ENCODE measurements at places on chromosomes 7 and 10.

- DNase-seq: no peak
These were observed 14.0 kb downstream of the RBM20 start for GRCh38 chr10:110657973-110658691.

DNA sequence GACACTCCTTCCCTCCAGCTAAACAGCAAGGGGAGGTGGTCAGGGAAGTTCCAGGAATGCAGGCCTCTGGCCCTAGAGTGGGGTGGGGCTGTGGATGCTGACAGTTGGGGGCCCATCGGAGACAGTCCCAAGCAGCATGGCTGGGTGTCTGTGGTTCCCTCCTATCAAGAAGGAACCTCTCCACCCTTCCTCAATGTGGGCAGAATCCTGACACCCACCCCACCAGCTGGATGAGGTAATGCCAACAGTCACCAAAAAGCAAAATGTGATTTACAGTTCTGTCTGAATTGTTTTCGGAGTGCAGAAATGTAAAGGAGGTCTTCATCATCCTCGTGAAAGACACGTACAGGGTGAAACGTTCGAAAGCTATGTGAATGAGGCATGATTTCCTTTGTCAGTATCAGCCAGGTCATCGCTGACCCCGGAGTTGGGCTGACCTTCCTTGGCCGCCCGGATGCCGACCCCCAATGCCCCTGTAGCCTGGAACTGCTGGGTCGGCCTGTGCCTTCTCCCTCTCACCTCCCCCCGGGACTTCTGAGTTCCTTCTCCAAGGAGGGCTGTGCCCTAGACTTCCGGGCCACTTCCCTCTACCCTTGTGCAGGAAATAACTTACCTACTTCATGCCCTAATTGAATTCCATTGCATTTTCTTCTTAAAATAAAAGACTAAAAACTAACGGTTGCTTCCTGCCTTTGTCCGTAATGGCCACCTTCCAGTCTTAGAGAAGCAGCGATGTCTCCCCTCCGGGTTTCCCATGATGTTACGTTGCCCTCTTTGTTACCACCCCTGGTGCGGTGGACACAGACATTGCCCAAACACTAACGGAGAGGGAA lies 24.5 kb downstream of the FOXK1 start:
- DNase-seq: no peak

DNA sequence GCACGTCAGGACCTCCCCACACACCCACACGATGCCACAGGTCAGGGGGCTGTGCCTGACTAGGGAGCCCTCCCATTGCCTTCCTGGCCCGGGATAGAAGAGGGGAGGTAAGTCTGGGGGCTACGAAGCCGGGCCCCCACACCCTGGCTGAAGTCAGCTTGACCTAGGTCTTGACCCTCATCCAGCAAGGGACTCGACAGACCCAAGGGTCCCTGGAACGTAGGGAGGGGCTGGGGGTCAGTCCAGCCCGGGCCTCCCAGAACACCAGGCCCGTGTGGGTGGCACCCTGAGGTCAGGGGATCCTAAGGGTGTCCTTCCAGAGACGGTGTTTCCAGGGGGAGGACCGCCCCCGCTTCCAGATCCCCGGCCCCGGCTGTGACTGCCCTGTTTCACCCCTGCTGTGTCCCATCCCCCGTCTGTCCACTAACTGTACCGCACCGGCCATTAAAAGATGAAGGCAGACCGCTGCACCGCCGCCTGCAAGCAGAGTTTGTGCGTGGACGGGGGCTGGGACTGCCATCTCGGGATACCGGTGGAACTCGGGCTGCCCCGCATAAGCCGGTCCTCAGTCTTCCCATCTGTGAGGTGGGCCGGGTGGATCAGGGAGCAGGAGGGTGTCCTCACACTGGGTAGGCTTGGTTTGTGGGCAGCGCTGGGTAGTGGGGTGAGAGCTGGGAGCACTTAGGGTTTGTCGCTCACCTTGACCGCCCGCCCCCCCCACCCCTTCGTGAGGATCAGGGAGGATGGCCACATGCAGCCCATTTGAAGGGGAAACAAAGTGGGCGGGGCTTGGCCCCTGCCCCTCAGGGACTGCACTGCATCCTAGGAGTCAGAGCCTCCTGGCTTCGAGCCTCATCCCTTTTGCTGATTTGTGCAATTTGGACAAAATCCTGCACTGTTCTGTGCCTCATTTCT lies 21.1 kb downstream of the SLC29A4 start:
- no peak for DNase-seq

DNA sequence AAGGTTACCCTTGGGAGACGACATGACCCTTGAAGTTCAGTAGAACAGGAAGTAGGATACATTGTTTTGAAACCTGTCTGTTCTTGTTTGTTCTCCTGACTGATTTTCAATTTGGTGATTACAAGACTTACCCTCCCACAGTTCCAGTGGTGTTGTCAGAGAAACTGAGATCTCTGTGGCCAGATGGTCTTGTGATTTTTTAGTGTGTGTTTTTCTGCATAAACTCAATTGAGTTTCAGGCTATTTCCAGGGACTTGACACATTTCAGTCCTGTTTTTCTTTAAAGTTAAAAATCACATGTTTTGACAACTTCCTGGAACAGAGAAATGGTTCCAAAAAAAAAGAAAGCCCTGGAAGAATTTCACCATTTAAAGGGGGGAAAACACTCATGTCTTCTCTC lies 22.3 kb downstream of the PIK3CG start:
- no peak for DNase-seq

GRCh38 chr7:105346593-105347322 lies 42.0 kb downstream of the SRPK2 start:
- DNase-seq: no peak

- no peak for DNase-seq
These were observed 7.4 kb downstream of the ZNF365 start for GRCh38 chr10:62381385-62382102.

DNA sequence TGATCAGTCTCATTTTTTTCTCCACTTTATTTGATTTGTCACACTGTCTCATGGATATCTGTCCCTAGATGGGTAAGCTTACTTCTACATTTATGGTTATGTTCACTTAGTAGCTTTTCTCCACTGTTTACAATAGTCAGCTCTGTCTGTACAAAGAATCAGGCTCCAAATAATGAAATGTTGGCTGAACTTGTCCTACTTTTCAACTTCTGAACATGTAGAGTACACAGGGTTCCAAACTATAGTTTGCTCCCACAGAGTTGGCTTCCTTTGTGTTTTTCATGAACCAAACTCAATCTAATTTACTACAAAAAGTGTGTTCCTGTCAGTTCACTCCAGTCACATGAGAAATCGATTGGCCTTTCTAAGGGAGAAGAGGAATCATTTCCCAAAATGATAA lies 175.0 kb downstream of the CCDC71L start:
- DNase-seq: no peak

GRCh38 chr10:130337305-130337640 lies 201.1 kb downstream of the GLRX3 start:
- no peak for DNase-seq

GRCh38 chr7:36972140-36972518 lies 247.8 kb upstream of the AOAH start:
- no peak for DNase-seq

- no peak for DNase-seq
These were observed 7.1 kb downstream of the NUDT1 start for GRCh38 chr7:2248984-2249694.

DNA sequence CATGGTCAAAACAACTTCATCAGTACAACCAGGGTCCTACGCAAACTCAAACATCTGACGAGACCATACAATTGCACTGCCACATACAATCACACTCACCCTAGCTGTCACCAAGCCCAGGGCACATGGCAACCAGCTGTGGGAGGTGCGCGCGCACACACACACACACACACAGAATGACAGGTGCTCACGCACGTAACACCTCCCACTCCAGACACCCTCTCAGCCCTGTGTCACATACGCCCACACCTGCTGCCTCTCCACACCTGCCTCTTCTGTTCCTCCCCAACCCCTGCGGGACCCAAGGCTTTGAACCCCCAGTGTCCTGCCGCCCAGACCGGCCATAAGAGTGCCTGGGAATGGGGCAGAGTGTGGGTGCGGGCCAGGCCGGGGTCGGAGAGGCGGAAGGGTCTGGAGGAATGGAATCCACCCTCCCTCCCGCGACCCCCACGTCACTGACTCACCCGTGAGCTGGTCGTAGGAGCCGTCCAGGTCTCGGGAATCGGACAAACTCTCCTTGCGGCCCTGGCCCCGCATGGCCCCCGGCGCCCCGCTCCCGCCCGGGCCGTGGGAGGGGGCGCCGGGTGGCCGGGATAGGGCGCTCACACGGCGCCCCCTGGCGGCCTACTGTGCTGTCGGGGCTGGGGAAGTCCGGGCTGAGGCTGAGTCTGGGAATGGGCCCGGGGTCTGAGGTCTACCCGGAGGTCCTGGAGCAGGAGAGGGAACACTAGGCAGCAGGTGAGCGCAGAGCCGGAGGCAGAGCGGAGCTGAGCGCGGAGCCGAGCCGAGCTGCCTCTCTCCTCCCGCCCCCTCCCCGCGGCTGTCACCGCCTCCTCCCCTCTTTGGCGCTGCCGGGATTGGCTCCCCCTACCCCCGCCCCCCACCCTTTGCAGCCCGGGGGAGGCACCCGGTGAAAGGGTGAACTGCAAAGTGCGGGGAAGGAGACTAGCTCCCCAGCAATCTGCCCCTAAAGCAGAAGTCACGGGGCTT lies at the start of gene KCNIP2:
KCNIP2 (minus strand) TSS at position 769 of the 990 bp plus-strand sequence; CDS start at position 537, 232 bp downstream.
- DNase-seq: no peak

DNA sequence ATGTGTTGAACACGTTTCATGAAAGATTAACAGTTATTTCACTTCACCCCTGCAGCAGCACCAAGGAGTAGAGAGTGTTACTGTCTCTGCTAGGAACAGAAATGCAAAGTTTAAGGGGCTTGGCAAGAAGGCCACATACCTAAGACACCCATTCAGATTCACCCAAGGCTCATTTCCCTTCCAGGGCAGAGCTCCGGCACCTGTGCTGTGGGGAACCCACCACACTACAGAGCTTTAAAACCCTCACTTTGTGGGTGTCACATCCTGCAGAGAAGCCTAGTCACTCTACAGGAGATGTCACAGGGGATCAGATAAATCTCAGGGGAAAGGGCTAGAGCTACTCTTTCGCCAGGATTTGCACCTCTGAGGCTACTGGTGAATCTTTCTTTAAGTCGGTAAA lies 176.1 kb upstream of the KLF6 start:
- no peak for DNase-seq

- no peak for DNase-seq
These were observed 85.5 kb upstream of the DKK1 start for GRCh38 chr10:52228556-52228955.

DNA sequence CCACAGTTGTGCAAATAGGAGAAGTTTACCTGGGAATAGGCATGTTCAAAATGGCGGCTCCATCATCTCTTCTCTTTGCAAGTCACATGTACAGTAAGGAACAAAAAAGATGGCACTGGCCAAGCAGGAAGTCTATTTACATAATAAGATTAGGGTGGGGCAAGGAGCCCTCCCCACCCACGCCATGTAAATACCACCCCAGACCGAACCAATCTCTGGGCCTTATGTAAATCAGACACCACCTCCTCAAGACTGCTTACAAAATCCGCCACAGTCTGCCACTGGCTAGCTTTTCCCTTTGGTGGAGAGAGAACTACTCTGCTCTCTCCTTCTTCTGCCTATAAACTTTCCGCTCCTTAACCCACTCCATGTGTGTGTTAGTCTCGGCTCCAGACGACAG lies 1496.3 kb downstream of the REEP3 start:
- DNase-seq: no peak

GRCh38 chr7:873367-874002 lies 2.9 kb upstream of the GET4 start:
- peak; percentile 40 for DNase-seq

DNA sequence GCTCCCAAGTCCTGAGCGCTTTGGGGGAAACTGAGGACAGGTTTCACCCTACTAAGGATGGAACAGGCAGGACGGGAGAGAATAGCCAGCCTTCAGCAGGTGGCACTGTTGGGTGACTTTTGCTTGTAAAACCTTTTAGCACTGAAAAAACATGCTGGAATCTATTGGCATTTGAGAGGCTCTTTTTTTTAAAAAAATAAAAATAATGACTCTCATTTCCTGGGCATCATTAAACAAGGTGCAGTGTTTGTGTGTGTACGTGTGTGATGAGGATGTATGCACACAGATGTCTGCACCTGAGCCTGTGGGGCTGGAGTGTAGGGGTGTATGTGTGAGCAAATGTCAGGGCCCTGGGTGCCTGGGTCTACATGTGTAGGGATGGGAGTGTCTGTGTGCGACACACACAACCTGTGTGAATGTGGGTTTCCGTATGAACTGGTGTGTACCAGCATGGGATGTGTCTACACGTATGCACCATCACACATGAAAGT lies 177.9 kb downstream of the RPS24 start:
- no peak for DNase-seq

- no peak for DNase-seq
These were observed 4.7 kb downstream of the ZNF775 start for GRCh38 chr7:150383710-150384397.

GRCh38 chr10:74379474-74379873 lies 228.5 kb downstream of the ADK start:
- DNase-seq: no peak

GRCh38 chr10:113922787-113923570 lies 68.5 kb downstream of the NHLRC2 start:
- DNase-seq: no peak

DNA sequence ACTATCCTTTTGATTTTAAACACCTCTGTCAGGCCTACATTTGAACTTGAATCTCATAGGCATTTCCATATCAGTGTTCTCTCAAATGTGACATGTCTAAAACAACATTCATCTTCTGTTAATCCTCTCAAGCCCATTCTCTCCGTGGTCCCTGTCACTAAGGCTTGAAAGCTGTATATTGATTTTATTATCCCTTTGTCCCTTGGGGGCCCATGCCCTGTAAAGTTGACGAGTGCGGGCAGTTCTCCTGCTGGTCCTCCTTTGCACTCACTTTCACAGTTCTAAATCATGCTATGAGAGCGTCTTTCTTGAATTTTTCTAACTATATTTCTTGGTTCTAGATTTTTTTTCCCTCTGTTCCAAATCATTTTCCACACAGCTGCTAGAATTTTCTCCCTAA lies 27.3 kb downstream of the GALNT11 start:
- no peak for DNase-seq

GRCh38 chr10:70494536-70494935 lies 16.0 kb downstream of the PALD1 start:
- no peak for DNase-seq

DNA sequence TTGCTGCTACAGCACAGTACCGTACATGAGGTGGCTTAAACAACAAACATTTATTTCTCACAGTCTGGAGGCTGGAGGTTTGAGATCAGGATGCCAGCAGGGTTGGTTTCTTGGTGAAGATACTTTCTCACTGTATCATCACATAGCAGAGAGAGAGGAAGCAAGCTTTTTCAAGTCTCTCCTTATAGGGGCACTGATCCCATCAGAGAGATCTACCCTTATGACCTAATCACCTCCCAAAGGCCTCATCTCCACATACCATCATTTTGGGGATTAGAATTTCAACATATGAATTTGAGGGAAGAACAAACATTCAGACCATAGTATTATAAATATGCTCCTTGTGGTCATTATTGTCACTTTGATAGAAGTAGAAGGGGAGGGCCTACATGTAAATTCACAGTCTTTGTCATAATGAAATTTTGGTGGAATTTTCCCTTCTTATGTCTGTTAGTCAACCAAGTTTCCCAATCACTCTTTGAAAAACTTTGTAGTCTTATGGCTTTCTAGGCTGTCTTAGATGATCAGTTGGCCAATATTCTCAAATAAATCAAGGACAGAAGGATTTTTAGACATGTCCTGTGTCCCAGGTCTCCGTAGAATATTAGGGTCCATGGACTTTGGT lies 606.2 kb downstream of the LRMDA start:
- no peak for DNase-seq

- no peak for DNase-seq
These were observed 3.2 kb downstream of the MRPL43 start for GRCh38 chr10:100983868-100984671.

GRCh38 chr10:98226508-98227144 lies 41.4 kb downstream of the LOXL4 start:
- DNase-seq: no peak
